ENCODE measurements at places on chromosomes 7 and 10. TPM values are rescaled to one million over a fixed set of nuclear protein-coding genes. Genes with fewer than 3 reads are reported as not detected.
A peak's percentile ranks its signal among the peaks of the same experiment; 100 is the strongest.

- no peak for DNase-seq
These were observed 59.0 kb upstream of the AGR3 start for GRCh38 chr7:16940776-16941175.

DNA sequence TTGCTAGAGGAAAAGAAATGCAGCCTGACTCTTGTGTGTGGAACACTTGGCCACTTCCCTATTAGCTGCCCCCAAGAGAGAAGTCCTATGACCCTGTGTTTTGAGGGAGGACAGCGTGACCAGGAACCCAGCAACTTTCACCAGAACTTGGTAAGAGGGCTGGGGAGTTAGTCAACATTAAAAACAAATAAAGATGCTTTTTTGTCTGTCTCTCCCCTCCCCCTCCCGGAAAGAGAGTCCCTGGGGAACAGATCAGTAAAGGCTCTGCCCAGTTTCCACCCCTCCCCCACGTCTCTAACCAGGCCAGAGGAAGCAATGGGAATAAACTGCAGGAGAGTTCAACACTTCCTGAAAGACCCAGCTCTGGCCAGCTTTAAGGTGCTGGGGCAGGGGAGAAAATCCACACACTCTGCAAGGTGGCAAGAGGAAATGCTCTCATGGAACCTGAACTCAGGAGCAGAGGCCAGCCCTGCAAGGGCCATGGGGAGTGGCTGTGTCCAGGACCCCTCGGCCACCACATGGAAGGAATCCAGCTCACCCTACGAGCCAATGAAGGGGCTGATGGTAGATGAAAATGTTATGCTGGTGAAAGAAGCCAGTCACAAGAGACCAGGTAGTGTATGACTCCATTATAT is 21.5 kb downstream of the SH3PXD2A start:
- no peak for DNase-seq

The CALCR gene
- not detected for total RNA-seq

The HECW1 gene
- not detected for total RNA-seq

The MMP21 gene
- total RNA-seq = 0.33 TPM

The PYROXD2 gene
- total RNA-seq = 19.7 TPM

- DNase-seq = peak; percentile 38
These were observed 27.1 kb upstream of the PRKCQ start for GRCh38 chr10:6607182-6607581.

- no peak for DNase-seq
These were observed 28.1 kb downstream of the FAM171A1 start for GRCh38 chr10:15342970-15343369.

GRCh38 chr10:48957361-48958151 is 17.9 kb upstream of the LRRC18 start:
- DNase-seq = no peak

GRCh38 chr10:101123085-101123814 is 7.8 kb upstream of the TLX1 start:
- DNase-seq = no peak

DNA sequence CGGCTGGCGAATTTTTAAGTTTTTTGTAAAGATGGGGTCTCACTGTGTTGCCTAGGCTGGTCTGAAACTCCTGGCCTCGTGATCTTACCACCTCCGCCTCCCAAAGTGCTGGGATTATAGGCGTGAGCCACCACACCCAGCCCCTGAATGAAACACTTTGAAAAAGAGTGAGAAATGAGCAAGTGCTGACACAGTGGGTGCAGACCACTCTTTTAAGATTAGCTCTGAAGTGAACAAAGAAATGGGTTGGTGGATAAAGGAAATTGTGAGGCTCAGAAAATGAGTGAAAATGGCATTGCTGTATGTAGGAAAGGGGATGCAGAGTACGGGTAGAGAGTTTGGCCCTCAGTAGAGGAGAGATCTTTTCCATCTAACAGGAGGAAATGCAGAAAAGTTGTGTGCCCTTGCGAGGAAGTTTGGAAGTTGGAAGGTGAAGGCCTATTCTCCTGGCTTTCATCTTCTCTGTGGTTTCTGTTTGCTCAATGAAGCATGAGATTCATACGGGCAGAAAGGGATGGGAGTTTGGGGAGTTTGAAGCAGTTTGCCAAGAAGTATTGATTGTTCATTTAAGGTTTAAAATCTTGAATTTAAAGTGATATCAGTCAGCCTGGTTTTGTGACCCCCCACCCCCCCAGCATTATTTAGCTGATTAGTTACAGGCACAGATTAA is 11.0 kb downstream of the MAPK8 start:
- DNase-seq = no peak

The KIF11 gene
- total RNA-seq = 1.6 TPM

GRCh38 chr7:90303241-90303640 is 17.9 kb downstream of the FAM237B start:
- DNase-seq = no peak

The CXCL12 gene
- 0.53 TPM for total RNA-seq

- DNase-seq = no peak
These were observed 38.1 kb upstream of the DDC start for GRCh38 chr7:50603287-50603686.

The ADCY1 gene
- 0.07 TPM for total RNA-seq

Data from T-cell (primary cell).